ENCODE measurements at places on chromosomes 13 and 19.

DNA sequence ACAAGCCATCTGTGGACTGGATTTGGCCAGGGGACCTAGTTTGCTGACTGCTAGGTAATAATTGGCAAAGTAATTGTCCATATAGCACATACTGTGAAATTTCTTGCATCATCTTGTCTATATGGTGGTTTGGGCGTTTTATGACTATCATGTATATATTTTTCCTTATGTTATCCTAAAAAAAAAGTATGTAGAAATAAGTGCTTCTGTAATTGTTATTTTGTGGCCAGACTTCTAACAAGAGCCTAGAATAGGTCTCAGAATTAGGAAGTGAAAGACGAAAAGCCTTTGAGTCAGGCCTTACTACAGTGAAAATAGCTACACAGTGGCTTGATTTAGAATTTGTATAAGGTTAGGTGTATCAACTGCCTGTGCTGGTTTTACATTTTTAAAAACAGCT is 4.2 kb downstream of the FNDC3A start:
- DNase-seq: no peak

GRCh38 chr13:28035146-28035782 is 46.8 kb upstream of the URAD start:
- no peak for DNase-seq

DNA sequence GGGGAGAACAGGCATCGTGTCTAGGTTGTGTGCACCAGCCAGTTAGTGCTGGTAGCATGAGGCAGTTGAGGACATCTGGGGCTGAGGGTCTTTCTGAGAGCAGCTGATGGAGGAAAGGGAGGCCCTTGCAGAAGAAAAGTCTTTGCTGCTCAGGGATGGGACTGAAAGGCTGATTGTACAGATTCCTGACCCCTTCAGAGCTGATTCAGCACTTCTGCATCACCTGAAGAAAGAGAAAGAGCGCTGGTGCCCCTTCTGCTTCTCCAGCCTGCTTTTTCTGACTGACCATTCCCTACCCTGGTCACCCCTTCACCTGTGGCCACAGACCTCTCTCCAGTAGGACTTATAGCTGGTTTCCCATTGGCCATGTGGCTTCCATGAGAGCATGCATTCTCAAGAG is 476.2 kb downstream of the TSHZ3 start:
- no peak for DNase-seq

GRCh38 chr19:40013991-40014390 is 17.1 kb downstream of the ZNF546 start:
- no peak for DNase-seq

GRCh38 chr19:10235003-10235402 is 3.9 kb upstream of the S1PR2 start:
- no peak for DNase-seq

DNA sequence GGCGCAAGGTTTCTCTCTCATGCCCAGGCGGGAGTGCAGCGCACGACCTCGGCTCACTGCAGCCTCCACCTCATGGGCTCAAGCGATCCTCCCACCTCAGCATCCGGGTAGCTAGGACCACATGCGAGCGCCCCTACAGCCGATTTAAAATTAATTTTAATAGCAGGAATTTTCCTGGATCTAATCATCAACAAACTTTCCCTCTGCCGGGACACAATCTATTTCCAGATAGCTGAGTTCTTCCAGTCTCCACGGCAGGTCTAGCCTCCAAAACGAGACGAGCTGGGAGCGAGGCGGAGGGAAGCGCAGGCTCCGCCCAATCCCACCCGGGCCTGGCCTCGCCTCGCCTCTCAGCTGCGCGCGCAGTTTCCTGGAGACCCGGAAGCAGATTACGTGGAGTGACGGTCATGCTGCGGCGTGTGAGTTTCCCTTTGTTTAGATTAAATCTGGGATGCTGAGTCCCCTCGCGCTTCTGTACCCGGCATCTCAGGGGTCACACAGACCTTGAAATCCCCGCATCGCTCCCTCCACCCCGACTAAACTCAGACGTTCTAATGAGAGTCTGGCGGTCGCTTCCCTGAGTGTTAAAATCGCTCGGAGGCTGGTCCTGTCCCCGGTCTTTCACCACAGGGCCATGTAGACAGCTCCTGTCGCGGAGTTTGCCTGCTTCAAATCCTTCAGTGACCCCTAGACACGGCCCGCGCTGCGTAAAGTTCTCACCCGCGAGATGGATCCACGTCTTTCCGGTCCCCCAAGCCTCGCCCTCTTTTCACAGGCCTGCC is at the start of gene ZNF880:
Gene ZNF880, plus strand, starts transcription at position 365 of the 782 bp plus-strand sequence. Its CDS starts 43 bp downstream, at position 408.
- peak; percentile 93 for DNase-seq

DNA sequence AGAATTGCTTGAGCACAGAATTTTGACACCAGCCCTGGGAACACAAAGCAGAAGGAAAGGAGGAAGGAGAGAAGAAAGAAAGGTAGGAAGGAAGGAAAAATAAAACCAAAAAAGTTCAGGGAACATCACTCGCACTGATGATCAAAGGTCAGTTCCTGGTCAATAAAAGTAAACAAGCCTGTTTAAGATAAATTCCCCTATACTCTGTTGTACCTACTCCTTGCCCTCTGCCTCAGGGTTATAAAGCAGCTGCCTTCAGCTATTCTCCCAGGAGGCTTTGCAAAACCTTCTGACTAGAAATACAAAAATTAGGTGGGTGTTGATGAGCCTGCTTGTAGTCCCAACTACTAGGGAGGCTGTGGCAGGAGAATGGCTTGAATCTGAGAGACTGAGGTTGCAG is 14.9 kb upstream of the ZNF91 start:
- no peak for DNase-seq

GRCh38 chr13:28734906-28735305 is 16.1 kb upstream of the SLC46A3 start:
- DNase-seq: no peak

GRCh38 chr13:73542446-73542845 is 483.6 kb downstream of the KLF5 start:
- no peak for DNase-seq

DNA sequence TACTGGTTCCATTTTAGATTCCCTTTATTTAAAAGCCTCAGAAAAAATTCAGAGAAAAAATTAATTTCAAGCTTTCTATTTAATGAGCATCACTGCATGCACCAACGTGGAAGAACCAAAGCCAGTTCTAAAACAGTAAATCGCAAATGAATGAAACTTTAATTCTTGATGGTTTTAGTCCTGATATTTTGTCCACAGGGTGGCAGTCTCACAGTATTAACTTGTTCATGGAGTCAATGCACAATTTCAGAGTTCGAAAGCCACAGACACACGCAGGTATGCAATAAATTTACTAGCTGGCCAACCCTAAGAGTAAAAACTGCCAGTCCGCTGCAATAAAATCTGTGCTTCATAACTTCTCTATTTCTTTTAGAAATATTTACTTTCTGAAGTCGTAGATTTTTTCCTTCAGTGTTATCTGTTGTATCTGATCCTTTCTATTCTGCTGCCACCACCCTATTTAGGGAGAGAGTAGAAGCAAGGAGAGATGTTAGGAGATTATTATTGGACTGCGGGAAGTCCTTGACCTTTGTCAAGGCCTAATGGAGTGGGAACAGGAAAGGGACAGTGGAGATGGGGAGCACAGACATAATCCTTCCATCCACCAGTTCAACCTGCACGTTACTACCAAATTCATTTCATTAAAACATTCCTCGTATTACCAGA is 7.0 kb upstream of the WBP4 start:
- peak; percentile 45 for DNase-seq

DNA sequence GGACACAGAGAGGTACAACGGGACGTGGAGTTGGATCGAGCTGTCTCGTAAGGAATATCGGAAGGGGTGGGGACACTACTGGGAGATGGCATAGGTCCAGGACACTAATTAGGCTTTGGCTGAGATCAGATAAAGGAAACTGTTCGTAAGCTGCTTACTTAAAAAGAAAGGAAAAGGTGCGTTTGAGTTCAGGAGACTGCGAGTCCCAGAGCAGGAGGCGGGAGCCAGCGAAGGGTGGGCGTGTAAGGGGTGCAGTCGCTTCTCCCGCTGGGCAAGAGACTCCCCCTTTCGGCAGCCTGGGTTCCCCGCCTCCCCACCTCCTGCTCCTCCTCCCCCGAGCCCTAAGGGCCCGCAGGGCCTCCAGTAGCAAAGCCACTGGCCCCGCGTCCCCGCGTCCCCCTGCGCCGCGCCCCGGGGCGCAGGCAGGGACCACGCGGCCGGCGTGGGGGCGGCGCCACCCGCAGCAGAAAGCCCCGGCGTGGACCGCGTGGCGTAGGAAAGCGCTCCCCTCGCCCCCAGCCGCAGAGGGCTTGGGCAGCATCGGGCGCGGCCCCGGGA is 547 bp downstream of the ABCC4 start:
- peak; percentile 51 for DNase-seq

DNA sequence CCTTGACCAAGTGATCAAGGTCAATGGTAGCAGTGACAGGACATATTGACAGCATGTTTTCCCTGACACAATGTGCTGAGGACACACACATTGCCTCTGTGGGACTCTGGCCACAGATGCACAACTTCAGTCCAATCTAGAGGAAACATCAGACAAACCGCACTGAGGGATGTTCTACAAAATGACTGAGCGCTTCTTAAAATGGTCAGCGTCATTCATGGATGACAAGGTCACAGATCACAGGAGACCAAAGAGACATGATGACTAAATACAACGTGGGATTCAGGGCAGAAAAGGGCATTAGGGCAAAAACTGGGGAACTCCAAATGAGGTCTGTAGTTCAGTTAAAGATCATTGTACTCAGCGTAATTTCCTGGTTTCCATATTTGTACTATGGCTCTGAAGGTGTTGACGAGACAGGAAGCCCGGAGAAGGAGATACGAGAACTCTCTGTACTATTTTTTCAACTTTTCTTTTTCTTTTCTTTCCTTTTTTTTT is 20.6 kb downstream of the PBX4 start:
- peak; percentile 57 for DNase-seq

DNA sequence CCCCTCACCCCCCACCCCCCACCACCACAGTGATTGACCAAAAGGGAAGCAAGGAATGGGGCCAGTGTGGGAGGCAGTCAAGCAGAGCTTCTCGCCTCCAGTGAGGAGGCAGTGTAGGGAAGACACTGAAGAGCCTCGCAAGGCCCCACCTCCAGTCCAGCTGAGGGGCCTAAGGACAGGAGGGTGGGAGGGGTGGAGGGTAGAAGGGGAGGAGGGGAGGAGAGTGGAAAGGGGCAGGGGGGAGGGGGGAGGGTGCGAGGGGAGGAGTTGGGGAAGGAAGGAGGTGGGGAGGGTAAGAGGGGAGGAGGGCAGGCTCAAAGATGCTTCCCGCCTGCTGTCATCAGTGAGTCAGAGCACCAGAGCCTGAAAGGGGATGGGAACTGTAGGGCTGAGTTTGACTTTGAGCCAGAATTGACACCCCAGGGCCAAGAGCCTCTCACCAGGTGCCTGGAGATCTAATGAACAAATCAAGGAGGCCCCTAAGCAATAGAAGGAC is 786.2 kb downstream of the UQCRFS1 start:
- DNase-seq: no peak

- no peak for DNase-seq
Measured at GRCh38 chr13:68440874-68441273, 1210.7 kb upstream of the PCDH9 start.

DNA sequence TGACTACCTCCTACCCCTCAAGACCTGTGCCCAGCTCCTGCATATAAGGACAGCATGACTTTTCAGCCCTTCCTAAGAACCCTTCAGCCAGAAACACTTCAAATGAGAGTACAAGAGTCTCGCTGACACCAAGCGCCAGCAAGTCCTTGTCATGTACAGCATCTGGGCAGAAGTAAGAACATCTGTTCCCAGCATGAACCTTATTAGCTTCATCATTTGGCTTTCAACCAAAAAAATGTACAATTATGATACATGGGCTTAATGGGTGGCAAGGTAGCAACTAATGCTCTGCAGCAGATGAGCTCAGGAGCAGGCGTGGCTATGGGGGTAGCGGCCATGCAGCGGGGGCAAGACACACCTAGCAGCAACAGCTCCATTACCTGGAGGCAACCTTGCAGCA is 487.6 kb downstream of the COG6 start:
- no peak for DNase-seq

GRCh38 chr19:11397089-11397610 is 13.0 kb upstream of the EPOR start:
- no peak for DNase-seq

GRCh38 chr19:57267291-57267690 is 13.0 kb upstream of the ZNF460 start:
- no peak for DNase-seq

GRCh38 chr19:36972571-36972970 is 56.4 kb downstream of the ZNF568 start:
- no peak for DNase-seq

- no peak for DNase-seq
Measured at GRCh38 chr19:28523619-28524018, 689.3 kb downstream of the UQCRFS1 start.

Data from activated CD4-positive, alpha-beta T cell treated with anti-CD3 and anti-CD28 coated beads for 4 hours (primary cell).